ENCODE measurements at places on chromosomes 3 and 15.
A peak's percentile ranks its signal among the peaks of the same experiment; 100 is the strongest.

GRCh38 chr3:49173116-49173791, 1.9 kb downstream of the KLHDC8B start:
- DNase-seq: no peak

DNA sequence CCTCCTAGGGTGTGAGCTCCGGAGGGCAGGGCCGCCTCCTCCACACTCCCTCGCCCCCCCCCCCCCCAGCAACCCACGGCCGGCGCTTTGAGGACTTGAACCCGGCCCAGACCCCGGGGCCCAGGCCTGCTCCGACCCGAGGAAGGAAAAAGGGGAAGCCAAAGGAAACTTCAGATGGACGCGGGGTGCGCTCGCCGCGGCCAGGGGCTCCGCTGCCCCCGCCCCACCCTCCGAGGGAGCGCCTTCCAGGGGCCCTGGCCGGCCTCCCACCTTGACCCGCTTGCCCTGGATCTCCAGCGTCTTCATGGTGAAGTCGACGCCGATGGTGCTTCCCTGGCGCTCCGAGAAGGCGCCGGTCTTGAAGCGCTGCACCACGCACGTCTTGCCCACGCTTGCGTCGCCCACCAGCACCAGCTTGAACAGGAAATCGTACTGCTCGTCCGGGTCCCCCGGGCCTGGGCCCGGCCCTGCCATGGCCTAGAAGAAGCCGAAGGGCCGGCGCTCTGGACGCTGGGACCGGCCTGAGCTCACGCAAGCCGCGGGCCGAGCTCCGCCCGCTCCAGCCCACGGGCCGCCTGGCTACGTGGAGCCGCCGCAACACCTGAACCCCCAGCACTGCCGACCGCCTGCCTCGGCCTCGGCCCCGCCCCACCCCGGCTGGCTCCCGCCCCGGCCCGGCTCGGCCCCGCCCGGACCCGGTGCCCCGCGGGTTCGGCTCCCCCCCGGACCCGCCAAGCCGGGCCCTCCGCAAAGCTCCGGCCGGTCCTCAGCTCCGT, 400 bp downstream of the RAB43 start:
- DNase-seq: no peak

GRCh38 chr15:41283653-41284426, 48.6 kb downstream of the OIP5 start:
- peak; percentile 97 for DNase-seq

- DNase-seq: peak; percentile 66
These were observed 50.3 kb upstream of the ATP13A3 start for GRCh38 chr3:194536871-194537637.

DNA sequence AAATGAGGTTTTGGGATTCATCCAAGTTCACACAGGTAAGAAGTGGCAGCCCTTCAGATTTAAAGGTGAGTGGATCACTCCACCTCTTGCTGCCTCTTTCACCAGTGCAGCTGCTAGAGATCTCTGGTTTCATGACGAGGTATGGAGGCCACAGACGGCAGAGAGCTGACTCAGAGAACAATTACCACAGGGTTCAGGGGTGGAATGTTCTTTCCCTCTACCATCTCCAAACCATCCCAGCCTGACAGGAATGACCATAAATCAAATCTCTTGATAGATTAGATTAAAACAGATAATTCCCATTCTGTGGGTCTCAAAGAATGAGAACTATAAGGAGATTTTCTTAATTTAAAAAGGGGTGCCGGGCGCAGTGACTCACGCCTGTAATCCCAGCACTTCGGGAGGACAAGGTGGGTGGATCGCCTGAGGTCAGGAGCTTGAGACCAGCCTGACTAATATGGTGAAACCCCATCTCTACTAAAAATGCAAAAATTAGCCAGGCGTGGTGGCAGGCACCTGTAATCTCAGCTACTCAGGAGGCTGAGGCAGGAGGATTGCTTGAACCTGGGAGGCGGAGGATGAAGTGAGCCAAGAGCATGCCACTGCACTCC, 174.2 kb upstream of the ATP11B start:
- DNase-seq: no peak

- DNase-seq: no peak
These were observed 42.3 kb downstream of the TXNRD3 start for GRCh38 chr3:126612479-126613205.

- no peak for DNase-seq
These were observed 143.5 kb downstream of the NUP210 start for GRCh38 chr3:13276438-13277195.

DNA sequence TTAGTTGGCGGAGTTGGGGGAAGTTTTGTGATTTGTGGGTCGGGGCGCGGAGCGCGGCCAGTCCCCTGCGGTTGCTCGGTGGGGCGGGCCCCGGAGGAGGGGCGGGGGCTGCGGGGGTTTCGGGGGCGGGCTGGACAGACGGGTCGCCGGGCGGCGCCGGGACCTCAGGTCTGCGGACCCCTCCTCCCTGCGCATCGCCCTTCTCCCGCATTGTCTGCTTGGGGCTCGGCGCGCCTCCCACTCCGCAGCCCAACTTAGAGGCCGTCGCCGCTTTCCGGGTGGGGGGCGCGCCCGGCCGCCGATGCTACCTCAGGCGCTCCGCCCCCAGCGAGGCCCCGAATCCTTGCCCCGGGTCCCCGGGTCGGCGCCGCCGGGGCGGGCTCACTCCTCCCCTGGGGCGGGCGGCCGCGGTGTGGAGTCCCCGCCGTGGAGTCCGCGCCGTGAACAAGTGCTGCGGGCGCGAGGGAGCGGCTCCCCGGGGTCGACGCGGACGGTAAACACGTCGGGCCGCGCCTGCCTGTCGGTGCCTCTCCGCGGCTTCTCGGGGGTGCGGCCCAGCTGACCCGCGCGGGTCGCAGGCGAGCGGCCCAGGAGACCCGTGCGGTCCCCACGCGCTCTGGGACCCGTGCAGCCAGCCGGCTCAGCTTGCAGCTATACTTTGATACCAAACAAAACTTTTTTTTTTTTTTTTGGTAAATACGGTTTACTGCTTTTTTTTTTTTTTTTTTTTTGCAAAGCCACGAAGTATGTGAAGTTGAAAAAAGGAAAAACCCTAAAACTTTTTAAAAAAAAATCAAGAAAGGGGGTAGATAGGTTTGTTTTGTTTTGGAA, 624 bp downstream of the AKAP13 start:
- peak; percentile 78 for DNase-seq

DNA sequence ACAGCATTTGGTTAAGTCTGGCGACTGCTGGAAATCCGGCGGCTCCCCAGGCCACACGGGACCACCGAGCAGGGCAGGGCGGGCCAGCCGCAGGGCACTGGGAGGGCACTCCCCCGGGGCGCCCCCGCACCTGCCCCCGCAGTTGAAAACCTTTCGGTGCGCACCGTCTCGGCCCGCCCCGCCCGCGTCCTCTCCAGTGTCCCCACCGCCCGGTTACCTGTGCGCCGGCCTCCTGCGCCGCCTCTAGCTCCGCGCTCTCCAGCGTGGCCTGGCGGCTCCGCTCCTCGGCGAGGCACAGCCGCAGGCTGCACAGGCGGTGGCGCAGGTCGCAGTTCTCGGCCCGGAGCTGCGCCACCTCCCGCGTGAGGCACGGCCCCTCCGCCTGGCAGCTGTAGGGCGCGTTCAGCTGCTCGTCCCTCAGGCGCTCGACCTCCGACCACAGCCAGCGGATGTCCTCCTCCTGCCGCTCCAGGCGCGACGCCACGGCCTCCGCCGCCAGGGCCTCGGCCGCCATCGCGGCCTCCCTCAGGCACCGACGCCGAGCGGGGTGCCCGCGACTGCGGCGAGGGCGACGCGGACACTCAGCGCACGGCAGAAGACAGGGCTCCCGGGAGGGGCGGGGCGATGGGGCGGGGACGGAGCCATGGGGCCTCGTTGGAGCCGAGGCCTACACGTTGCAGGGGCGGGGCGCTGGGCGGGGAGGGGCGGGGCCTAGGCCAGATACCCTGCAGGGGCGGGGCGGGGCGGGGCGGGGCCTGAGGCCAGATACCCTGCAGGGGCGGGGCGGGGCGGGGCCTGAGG, at the start of gene TARS3:
TARS3 (minus strand) TSS at position 600 of the 801 bp plus-strand sequence; CDS start at position 514, 86 bp downstream.
- peak; percentile 95 for DNase-seq

DNA sequence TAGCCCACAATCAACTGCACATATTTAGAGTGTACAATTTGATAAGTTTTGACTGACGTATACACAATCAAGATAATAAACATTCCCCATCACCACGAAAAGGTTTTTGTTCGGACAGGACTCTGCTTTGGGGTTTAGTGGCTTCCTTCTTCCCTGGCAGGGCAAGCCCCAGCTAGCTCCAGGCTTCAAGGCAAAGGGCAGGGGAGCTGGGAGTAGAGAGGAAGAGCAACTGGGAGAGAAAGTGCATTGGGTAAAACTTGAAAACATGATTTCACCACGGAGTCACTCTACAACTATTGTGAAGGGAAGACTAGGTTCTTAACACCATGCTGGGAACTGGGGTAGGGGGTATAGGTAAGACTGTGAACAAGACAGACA, 185.1 kb upstream of the UBE2E1 start:
- no peak for DNase-seq

DNA sequence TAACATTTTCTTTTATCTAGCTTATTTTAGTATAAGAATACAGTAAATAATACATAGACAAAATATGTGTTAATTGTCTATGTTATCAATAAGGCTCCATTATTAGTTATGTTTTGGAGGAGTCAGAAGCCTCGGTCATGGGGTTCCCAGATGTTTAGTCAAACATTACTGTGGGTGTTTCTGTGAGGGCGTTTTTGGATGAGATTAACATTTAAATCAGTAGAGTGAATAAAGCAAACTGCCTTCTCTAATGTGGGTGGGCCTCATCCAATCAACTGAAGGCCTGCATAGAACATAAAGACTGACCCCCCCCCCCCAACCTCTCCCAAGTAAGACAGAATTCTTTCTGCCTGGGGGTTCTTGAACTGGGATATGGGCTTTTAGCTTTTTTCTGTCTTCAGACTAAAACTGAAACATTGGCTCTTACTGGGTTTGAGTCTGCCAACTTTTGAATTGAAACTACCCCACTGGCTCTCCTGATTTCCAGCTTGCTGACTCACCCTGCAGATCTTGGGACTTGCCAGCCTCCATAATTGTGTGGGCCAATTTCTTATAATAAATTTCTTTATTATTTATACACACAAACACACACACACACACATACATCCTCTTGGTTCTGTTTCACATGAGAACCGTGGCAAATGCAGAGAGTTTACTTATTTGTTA, 192.0 kb downstream of the TPRG1 start:
- DNase-seq: no peak

- DNase-seq: no peak
These were observed 212.2 kb upstream of the TP63 start for GRCh38 chr3:189419038-189419437.

GRCh38 chr3:32018757-32019564, 37.4 kb downstream of the ZNF860 start:
- no peak for DNase-seq

DNA sequence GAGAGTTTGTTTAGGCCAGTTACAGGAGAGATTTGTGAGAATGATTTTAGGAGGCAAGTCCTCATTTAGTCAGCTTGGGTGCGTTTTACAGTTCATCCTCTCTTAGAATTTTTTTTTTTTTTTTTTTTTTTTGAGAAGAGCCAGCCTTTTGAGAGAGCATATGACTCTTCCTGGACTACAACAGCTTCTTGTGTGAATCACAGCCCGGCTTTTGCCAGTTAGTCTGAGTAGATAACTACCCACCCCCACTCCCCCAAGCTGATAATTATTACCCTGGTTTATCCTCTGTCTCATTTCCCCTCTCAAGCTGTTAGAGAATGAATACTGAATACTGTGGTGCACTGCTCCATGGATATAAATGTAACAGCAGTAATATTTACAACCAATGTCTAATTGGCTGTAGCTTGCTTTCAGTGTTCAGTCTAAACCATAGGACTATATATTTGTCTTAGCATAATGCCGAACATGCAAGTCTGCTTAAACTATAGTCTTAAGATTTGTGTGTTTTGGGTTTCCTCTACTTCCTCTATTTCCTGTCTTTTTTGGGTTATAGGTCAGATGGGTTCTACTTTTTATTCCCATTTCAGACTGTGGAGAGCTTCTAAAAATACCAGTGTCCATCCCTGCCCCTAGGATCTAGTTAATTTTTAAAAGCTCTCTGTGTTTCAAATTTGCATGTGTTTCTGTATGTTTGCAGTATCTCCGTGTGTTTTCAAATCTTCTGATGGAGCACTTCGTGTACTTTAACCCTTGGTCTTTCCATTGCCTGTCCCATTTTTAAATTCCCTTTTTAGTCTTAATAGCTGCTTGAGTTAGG, 8.0 kb downstream of the CHD2 start:
- DNase-seq: no peak

- no peak for DNase-seq
These were observed 911 bp downstream of the CCRL2 start for GRCh38 chr3:46407970-46408369.

DNA sequence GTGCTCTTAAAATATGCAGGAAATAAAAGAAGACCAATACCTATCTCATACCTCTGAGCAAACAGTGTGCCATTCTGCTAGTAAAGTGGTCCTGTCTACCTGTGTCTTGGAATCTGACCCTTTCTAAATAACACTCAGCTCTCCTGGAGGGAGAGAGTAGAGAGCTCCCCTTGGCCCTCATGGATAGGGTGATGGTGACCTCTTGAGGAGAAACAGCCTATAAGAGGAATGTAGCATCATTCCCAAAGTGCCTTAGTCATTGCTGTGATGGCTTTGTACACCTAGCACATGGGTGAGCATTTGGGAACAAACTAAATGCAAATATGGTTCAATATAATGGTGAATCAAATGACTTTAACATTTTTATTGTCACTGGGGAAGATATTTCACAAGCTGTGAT, 10.0 kb downstream of the SNTN start:
- no peak for DNase-seq

- DNase-seq: no peak
These were observed 108.8 kb downstream of the FBN1 start for GRCh38 chr15:48536681-48537091.

DNA sequence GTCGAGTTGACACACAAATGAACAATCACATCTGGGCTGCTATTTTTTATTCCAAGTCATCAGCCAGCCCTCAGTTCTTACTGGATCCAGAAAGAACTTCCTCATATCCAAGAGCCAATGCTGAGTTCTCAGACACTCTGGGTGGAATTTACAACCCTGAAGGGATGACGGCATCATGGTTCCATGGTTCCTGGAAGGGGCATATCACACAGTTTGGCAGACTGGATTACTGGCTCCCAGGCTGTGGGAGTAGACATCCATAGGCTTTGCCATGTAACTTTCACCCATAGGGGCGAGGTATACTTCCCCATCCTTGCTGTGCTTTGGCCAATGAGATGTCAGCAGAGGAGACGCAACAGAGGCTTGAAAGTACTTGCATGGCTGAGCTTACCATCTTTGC, 26.9 kb upstream of the KBTBD12 start:
- no peak for DNase-seq

DNA sequence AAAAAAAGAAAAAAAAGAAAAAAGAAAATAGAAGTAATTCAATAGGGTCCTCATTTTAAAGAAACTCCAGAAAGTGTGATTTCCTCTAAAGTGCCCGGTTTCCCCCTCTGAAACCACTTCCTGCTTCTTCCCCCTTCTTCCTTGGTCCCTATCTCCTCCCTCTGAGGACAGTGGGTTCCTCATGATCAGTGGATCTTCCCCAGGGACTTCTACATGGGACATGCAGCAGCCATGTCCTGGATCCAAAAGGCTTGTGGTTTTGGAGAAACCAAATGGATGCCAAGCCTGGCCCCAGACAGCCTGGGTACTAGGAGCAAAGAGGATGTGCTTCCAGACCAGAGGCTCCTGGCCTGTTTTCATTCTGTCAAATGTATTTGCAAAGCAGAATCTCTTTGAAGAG, 26.6 kb upstream of the SMAD6 start:
- no peak for DNase-seq
